Progenitor cell of endocrine pancreas (in vitro differentiated cells): ENCODE measurements at places on chromosomes 1 and 21.
A peak's percentile ranks its signal among the peaks of the same experiment; 100 is the strongest.

DNA sequence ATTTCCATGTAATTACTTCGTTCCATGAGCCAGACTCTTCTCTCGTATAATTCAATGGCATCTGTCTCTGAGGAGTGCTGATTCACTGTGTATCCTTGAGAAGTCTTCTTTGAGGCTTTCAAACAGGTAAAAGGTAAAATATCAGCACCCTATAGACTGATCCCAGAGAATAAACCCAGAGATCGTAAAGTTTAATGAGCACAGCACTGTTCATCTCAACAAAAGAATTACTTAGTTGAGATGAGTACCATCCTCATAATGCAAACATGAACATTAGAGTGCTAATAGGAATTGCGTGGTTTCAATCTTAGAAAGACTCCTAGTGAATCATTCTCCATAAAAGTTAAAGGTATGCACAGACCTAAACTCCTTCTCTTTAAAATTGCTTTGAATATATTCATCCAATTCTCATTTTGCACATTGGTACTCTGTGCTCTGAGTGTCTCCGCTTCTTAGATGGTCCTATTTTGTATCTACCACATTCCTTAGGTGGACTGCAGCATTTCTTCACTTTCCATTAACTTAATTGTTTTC lies 97.2 kb downstream of the TBX15 start:
- no peak for DNase-seq
- H3K4me3 ChIP-seq, result no peak overlapping the region
- no peak overlapping the region for H3K27ac ChIP-seq
- H3K4me1 ChIP-seq, result no peaks in the 10 kb centered on the region
- no peaks in the 10 kb centered on the region for H3K36me3 ChIP-seq

- DNase-seq, result peak; percentile 74
- no peak overlapping the region for H3K27ac ChIP-seq
- peaks cover 8% of the 10 kb centered on the region for H3K27me3 ChIP-seq
- no peaks in the 10 kb centered on the region for H3K36me3 ChIP-seq
Measured at GRCh38 chr1:202315576-202316168, 26.1 kb downstream of the UBE2T start.

DNA sequence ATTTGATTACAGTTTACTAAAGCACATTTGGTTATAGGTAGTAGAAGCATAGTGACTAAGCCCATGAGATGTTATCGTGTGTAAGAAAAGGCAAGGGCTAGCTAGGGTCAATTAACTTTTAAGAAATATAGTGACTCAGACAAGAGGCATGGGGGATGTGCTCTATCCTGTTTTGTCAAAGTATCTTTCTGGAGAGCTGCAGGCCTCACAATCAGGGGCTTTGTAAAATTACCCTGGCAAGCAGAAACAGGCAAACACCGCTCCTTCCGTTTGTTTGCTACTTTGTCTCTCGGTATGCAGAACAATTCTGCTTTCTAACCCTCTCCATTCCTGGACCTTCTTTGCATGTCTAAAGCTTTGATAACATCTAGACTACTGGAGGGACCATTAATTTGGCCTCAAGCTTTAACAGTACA lies 26.1 kb upstream of the ZNF697 start:
- peak overlapping the region; percentile 87 for H3K27ac ChIP-seq
- H3K4me3 ChIP-seq, result no peak overlapping the region
- no peaks in the 10 kb centered on the region for H3K36me3 ChIP-seq
- H3K27me3 ChIP-seq, result no peaks in the 10 kb centered on the region
- H3K4me1 ChIP-seq, result peaks cover 30% of the 10 kb centered on the region
- no peak for DNase-seq

DNA sequence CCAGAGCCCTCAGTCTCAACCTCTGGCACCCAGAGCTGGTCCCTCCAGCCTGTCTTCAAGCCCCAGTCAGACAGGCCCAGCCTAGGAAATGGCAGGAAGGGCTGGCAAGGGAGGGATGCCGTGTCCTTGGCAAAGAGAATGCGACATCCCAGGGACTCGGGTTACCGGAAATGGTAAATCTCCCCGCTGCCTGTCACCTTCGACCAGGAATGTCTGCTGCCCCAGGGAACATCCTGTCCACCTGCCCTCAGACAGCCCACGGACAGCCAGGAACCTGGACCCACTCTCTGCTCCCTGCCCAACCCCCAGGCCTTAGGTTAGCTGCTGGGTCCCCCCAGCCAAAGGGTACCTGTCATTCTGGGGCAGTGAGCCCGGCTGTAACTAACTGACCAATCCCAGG lies 23.9 kb downstream of the HSPG2 start:
- H3K36me3 ChIP-seq, result peaks cover 16% of the 10 kb centered on the region
- H3K27me3 ChIP-seq, result no peaks in the 10 kb centered on the region
- DNase-seq, result no peak
- H3K27ac ChIP-seq, result no peak overlapping the region

GRCh38 chr1:180252638-180253536 lies 22.8 kb downstream of the LHX4 start:
- no peak for DNase-seq
- H3K4me1 ChIP-seq, result peaks cover 20% of the 10 kb centered on the region
- H3K36me3 ChIP-seq, result no peaks in the 10 kb centered on the region
- no peak overlapping the region for H3K27ac ChIP-seq
- no peak overlapping the region for H3K4me3 ChIP-seq
- peaks cover 24% of the 10 kb centered on the region for H3K27me3 ChIP-seq

DNA sequence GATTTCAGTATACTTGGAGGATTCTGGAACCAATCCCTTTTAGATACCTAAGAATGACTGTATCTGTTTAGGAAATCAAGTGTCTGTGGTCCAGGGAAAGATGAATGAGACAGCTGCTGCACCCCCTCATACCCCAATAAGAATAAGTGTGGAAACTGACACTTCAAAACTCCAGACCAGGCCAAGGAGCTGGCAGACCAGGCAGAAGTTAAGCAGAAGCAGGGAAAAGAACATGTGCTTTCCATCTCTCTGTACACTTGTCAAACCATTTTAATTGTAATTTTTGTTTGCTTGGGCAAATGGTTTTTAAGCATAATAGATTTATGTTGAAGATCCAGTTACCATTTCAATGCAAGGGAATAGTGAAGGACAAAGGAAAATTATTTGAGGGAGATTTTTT lies 100.2 kb downstream of the GREM2 start:
- H3K36me3 ChIP-seq, result no peaks in the 10 kb centered on the region
- H3K27ac ChIP-seq, result no peak overlapping the region
- H3K4me1 ChIP-seq, result peaks cover 7% of the 10 kb centered on the region
- no peak overlapping the region for H3K4me3 ChIP-seq
- DNase-seq, result no peak
- H3K27me3 ChIP-seq, result peaks cover 4% of the 10 kb centered on the region

GRCh38 chr1:218772575-218772974 lies 401.1 kb upstream of the LYPLAL1 start:
- no peak overlapping the region for H3K27ac ChIP-seq
- no peaks in the 10 kb centered on the region for H3K27me3 ChIP-seq
- no peak overlapping the region for H3K4me3 ChIP-seq
- no peak for DNase-seq

- no peak for DNase-seq
- no peak overlapping the region for H3K4me3 ChIP-seq
- no peaks in the 10 kb centered on the region for H3K4me1 ChIP-seq
- peaks cover 11% of the 10 kb centered on the region for H3K36me3 ChIP-seq
- no peaks in the 10 kb centered on the region for H3K27me3 ChIP-seq
Measured at GRCh38 chr1:200977071-200977754, 46.3 kb downstream of the KIF21B start.

GRCh38 chr1:27567146-27567526 lies 36.8 kb downstream of the AHDC1 start:
- peaks cover 82% of the 10 kb centered on the region for H3K4me1 ChIP-seq
- DNase-seq, result no peak
- peak overlapping the region; percentile 92 for H3K27ac ChIP-seq
- peak overlapping the region; percentile 21 for H3K4me3 ChIP-seq
- H3K27me3 ChIP-seq, result no peaks in the 10 kb centered on the region

GRCh38 chr1:180642781-180643180 lies 11.0 kb downstream of the XPR1 start:
- peaks cover 39% of the 10 kb centered on the region for H3K4me1 ChIP-seq
- DNase-seq, result no peak
- H3K4me3 ChIP-seq, result no peak overlapping the region
- no peak overlapping the region for H3K27ac ChIP-seq
- no peaks in the 10 kb centered on the region for H3K27me3 ChIP-seq

- H3K4me3 ChIP-seq, result no peak overlapping the region
- DNase-seq, result no peak
Measured at GRCh38 chr1:218592688-218593087, 247.6 kb downstream of the TGFB2 start.

- H3K36me3 ChIP-seq, result peaks cover 9% of the 10 kb centered on the region
- DNase-seq, result no peak
- H3K4me3 ChIP-seq, result no peak overlapping the region
Measured at GRCh38 chr1:94709891-94710581, 110.1 kb upstream of the SLC44A3 start.

DNA sequence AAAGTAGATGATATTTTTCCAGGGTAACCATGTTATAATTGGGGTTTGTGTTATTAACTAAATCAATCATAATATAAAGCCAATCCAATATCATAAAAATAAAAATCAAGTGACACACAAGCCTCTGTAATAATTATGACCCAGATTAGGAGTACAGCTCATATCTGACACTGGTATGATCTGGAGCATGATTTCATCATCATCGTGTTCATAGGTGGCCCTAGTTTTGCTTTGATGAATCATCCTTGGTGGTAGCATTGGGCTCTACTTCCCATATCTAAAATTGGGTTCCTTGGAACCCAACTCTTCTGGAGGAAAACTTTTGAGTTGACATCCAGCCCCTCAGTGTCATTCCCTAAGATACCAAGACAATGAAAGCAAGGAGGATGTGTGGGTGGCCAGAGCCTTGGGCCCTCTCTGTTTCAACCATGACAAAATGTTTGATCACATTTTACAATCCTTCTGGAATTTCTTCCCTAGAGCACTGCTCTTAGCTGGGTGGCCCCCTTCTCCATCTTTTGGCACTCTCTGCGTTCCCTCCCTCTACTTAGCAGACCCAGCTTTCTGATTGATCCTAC lies 37.0 kb upstream of the ENAH start:
- H3K27me3 ChIP-seq, result peaks cover 3% of the 10 kb centered on the region
- no peak overlapping the region for H3K4me3 ChIP-seq
- DNase-seq, result no peak
- peaks cover 3% of the 10 kb centered on the region for H3K4me1 ChIP-seq
- no peaks in the 10 kb centered on the region for H3K36me3 ChIP-seq

DNA sequence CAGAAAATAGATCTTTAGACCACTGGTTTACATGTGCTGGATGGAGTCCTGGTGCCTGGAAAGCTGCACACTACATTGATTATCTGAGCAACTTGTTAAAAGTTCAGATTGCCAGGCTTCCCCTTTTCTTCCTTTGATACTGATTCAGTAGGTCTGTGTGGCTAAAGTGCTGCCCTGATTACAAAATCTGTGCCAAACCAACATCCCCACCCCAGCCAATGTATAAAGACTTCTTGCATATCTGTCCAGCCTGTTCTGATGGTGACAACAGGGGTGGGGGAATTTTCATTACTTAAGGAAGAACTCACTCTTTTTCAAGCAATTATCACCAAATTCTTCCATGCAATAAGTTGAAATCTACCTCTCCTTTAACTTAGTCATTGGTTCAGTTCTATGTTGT lies 135.5 kb downstream of the TNFSF18 start:
- H3K36me3 ChIP-seq, result peaks cover 3% of the 10 kb centered on the region
- H3K4me3 ChIP-seq, result no peak overlapping the region

GRCh38 chr1:77175230-77175844 lies 43.9 kb downstream of the PIGK start:
- H3K27me3 ChIP-seq, result no peaks in the 10 kb centered on the region
- DNase-seq, result no peak
- no peak overlapping the region for H3K4me3 ChIP-seq

GRCh38 chr1:2268285-2269056 lies 40.4 kb downstream of the SKI start:
- peaks cover 27% of the 10 kb centered on the region for H3K4me1 ChIP-seq
- H3K4me3 ChIP-seq, result no peak overlapping the region
- H3K27ac ChIP-seq, result peak overlapping the region; percentile 85
- H3K27me3 ChIP-seq, result no peaks in the 10 kb centered on the region
- no peaks in the 10 kb centered on the region for H3K36me3 ChIP-seq

DNA sequence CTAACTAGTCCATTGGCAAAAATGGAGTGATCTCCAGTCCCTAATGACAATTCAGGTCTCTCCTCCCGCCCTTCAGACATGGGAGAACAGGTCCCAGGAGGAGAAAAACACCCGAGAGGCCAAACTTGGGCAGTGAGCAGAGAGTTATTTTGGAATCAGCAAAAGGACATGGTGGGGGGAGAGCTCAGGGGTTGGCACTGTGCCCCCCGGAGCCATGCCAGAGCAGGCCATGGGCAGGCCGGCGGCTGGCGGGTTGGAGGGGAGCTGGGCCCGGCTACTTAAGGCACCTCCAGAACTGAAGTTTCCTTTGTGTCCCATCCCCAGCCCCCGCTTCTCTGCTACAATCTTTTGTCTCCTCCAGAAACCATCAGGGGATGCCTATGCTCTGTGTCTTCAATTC lies 7.1 kb downstream of the LGR6 start:
- no peaks in the 10 kb centered on the region for H3K36me3 ChIP-seq
- peaks cover 50% of the 10 kb centered on the region for H3K27me3 ChIP-seq
- H3K27ac ChIP-seq, result no peak overlapping the region
- no peak overlapping the region for H3K4me3 ChIP-seq
- H3K4me1 ChIP-seq, result no peaks in the 10 kb centered on the region

- no peak overlapping the region for H3K27ac ChIP-seq
- no peaks in the 10 kb centered on the region for H3K27me3 ChIP-seq
- no peak for DNase-seq
- peaks cover 8% of the 10 kb centered on the region for H3K4me1 ChIP-seq
Measured at GRCh38 chr1:213107613-213108012, 56.6 kb downstream of the RPS6KC1 start.

GRCh38 chr1:201145132-201145531 lies 9.1 kb downstream of the TMEM9 start:
- no peak for DNase-seq
- peaks cover 42% of the 10 kb centered on the region for H3K36me3 ChIP-seq
- H3K4me1 ChIP-seq, result no peaks in the 10 kb centered on the region
- no peaks in the 10 kb centered on the region for H3K27me3 ChIP-seq
- no peak overlapping the region for H3K4me3 ChIP-seq
- no peak overlapping the region for H3K27ac ChIP-seq

DNA sequence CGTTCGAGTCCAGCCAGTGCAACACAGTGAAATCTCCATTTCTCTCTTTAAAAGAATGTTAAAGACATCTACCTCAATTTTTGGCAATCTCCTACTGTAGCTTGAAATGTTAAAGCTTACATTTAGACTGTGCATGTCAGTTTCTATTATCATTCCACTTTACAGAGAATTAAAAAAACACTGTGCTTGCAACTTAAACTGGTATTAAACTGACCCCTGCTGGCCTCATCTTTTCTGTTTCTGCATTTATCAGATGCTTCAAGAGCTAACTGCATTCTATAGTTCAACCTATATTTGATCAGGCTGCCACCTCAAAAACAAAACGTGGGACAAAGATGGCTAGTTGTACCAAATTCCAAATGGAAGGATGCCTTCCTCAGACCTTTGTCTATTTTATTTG lies 226.5 kb downstream of the SMYD3 start:
- peaks cover 2% of the 10 kb centered on the region for H3K36me3 ChIP-seq
- no peaks in the 10 kb centered on the region for H3K27me3 ChIP-seq
- H3K27ac ChIP-seq, result no peak overlapping the region
- peaks cover 8% of the 10 kb centered on the region for H3K4me1 ChIP-seq
- no peak for DNase-seq
- H3K4me3 ChIP-seq, result no peak overlapping the region

GRCh38 chr1:80894921-80895320 lies 905.8 kb upstream of the ADGRL2 start:
- H3K4me3 ChIP-seq, result no peak overlapping the region
- no peak overlapping the region for H3K27ac ChIP-seq
- H3K36me3 ChIP-seq, result no peaks in the 10 kb centered on the region
